CD4-positive, alpha-beta memory T cell (primary cell): ENCODE measurements at places on chromosomes 11 and 22. TPM values are rescaled to one million over a fixed set of nuclear protein-coding genes. Genes with fewer than 3 reads are reported as not detected.
A peak's percentile ranks its signal among the peaks of the same experiment; 100 is the strongest.

DNA sequence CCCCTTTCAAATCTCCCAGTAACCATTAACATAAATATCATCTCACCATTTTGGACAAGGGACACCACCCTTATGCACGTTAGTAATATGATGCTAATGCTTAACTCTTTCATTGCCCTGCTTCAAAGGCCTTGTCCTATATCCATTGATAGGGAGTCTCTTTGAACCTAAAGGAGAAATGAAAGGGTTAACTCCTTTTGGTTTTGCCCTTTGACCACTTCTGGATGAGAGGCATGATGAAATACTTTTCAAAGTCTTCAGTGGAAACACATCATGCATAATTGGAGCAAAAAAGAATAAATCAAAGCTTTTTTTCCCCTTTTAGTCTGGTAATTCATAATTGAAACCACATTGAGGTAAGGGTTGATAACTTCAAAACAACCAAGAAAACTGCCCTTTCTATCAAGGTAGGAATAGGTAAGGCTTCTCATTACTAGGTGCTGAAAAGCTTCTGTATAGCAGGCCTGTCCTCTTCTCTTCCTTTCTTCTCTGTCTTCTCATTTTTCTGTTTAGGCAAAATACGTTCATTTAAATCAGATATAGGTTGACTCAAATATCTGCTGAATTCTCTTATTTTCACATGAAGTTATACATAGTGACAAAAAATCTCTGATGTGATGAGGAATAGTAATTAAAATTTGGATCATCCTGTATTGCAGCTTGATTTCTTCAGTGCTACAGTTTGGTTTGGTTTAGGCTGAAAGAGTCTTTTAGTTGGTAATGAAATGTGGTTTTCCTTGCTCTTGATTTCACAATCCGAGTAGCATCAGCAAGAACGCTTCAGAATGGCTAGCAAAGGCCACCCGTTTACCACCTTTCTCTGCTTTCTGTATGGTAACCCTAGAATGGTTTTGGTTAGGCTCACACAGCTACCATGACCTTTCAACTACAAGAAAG lies 94.8 kb downstream of the EXT2 start:
- DNase-seq: no peak

DNA sequence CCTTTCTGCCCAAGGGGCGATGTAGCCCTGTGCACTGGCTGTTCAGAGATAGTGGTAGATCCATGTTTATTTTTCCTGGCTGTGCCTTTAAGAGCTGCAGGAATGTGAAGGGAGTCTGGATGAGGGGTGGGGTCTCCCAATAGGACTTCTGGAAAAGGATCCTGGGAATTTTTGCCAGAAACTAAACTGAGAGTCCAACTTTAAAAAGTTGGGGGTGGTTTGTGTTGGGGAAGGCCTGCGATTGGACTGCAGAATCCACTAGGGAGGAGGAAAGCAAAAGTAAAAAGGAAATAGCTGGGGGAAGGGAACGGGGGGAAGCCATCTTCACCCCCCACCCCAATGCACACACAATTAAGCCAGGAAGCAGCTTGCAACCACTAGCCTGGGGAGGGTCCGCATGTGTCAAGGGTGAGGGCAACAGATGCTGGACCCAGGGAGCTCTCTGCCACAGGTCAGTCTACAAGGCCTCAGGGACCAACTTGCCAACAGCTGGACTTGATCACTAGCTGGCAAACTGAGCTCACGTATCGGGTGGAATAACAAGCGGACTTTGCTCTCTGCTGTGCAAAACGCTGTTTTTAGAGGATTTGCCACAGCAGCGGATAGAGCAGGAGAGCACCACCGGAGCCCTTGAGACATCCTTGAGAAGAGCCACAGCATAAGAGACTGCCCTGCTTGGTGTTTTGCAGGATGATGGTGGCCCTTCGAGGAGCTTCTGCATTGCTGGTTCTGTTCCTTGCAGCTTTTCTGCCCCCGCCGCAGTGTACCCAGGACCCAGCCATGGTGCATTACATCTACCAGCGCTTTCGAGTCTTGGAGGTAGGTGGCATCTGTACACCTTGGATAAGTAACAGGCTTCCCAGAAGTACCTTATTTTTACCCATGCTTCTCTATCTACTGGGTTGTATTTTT lies at the start of gene OLFML1:
Gene OLFML1, plus strand, starts transcription at position 321 of the 912 bp plus-strand sequence. Its CDS starts 370 bp downstream, at position 691.
- no peak for DNase-seq

DNA sequence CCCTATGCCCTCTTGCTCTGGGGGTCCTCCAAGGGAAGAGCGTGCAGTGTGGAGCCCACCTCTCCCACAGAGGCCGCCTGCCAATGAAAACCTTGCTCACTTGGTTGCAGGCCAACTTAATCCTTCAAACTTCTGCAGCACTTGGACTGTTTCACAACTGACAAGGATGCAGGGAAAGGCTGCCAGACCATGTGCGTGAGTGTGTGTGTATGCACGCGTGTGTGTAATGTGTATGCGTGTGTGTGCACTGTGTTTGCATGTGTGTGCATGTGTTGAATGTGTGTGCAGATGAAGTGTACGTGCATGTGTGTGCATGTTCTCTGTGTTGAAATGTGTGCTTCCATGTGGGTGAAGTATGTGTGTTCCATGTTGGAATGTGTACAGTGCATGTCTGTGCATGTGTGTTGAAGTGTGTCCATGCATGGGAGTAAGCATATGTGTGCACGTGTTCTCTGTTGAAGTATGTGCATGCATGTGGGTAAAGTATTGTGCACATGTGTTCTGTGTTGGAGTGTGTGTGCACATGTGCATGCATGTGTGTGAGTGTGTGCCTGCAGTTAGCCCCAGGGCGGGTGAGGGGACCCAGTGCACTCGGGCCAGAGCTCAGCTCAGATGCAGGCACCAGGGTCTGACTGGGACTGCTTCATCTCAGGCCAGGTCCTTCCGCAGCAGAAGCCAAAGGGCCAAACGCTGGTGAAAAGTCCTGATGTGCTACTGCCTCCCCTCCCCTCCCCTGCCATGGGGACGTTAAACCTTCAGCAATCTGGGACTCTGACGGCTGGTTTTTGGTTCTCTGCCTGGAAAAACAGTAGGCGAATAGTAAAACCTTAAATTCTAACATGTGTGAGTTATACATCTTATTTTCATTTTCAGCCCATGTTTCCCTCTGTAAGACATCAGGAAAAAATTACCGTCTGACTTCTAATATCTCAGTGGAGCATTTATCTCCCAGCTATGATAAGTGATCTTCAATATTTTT lies 72.0 kb downstream of the FLI1 start:
- DNase-seq: no peak

DNA sequence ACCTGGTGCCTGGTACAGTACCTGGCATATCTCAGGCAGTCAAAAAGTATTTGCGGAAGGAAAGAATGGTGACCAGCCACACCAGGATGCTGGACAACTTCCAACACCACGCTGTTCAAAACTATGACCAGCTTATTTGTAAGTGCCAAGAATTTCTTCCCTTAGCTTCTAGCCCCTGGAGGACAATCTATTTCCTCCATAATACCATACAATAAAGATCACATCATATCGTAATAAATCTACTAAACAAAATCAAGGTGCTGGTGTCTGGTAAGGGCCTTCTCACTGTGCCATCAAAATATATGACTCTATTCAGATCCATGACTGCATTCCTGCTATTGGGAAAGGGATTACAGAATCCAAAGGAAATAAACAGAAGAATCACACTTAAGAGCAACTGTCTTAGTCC lies 51.5 kb downstream of the ALG9 start:
- no peak for DNase-seq

- DNase-seq: peak; percentile 60
Observed at GRCh38 chr11:12195768-12196167, 85.4 kb downstream of the MICAL2 start.

DNA sequence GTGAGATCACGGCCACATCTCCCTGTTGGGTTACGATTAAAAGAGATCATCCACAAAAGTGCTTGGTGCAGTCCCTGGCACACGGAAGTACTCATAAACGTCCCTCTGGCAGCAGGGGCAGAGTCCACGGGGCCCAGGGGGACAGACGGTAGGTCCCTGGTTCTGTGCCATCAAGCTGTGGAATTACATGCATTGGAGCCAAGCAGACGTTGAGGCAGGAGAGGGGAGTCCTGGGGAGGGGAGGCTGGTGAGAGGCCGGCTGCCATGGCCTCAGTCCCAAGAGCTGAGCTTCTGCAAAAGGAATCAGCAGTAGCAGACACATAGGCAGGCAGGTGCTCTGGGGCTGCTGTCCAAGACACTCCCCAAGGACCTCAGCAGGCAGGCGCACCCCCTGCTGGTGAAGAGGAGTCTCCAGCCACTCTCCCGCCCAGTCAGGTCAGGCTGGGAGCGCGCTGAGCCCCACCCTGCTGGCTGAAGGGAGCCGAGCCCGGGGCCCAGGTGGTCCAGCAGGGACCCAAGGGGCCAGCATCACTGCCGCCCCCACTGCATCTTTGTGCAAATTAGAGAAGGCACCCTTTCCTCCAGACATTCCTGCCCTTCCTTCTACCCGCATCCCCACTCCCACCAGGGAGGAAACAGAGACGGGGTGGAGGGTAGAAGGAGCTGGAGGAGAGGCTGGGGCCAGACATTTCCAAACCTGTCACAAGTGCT lies 7.6 kb upstream of the KCTD17 start:
- no peak for DNase-seq

DNA sequence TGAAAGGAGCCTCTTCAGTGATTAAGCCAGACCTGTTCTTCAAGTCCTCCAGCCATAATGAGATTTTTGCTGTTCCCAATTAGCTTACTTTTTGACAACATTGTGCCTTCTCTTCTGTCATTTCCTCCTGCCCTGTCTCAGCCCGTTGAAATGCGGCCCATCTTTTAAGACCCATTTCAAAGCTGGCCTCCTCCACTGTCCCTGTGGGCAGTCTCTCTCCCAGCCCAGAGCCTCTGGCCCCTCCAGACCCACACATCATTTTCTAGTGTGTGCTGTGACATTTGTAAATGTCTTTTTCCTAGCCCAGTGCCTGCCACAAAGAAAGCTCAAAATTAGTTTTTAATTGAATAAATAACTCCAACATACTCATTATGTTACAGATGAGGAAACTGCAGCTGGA lies 70.9 kb downstream of the BUD13 start:
- DNase-seq: no peak

DNA sequence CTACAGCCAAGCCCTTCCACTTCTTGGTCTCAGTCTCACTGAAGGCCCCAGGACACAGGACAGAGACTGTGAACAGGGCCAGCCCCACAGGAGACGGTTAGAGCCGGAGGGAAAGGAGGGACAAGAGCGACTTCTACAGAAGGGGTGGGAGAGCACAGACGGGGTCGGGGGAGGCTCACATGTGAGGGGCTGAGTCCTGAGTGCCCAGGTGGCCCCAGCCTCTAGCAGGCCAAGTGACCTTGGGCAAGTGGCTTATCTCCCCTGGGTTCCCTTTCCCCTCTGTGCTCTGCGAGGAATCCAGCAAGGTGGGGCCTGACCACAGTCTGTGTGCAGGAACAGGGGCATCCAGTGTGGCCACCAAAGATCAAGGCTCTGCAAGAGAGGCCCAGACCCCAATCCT lies 102.6 kb upstream of the LMO1 start:
- no peak for DNase-seq

- no peak for DNase-seq
Observed at GRCh38 chr11:91394727-91395414, 829.7 kb upstream of the FAT3 start.

GRCh38 chr11:70204466-70204799 lies 1.3 kb downstream of the FADD start:
- no peak for DNase-seq

GRCh38 chr11:8091721-8092120 lies 10.7 kb downstream of the TUB start:
- no peak for DNase-seq

DNA sequence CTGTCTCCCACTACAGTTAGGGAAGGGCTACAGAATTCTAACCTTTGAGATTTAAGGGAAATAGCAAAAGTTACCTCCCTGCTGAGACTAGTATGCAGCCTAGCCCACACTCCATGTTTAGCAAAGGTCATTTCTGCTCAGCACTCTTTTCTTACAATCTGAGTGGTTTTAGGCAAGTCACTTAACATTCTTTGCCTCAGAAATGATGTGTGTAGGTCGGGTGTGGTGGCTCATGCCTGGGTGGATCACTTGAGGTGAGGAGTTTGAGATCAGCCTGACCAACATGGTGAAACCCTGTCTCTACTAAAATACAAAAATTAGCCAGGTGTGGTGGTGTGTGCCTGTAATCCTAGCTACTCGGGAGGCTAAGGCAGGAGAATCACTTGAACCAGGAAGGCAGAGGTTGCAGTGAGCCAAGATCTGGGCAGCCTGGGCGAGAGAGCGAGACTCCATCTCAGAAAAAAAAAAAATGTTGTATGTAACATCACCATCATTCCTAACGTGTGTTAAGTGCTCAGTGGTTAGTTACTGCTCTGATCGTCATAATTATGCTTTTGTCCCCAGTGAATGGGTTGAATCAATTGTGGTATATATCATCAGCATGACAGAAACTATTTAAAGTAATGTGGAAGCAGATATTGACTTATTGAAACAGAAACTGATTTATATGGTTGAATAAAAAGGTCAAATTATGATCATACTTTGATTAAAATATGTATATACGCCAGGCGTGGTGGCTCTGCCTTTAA lies 55.0 kb downstream of the COPB1 start:
- no peak for DNase-seq

GRCh38 chr11:70078781-70079616 lies 882 bp downstream of the ANO1 start:
- no peak for DNase-seq

GRCh38 chr22:19619144-19620009 lies 94.9 kb upstream of the SEPTIN5 start:
- DNase-seq: no peak

- DNase-seq: no peak
Observed at GRCh38 chr22:23268877-23269276, 88.6 kb downstream of the BCR start.

GRCh38 chr11:133518702-133519264 lies 13.5 kb downstream of the OPCML start:
- DNase-seq: no peak

GRCh38 chr11:74453373-74453975 lies 13.9 kb downstream of the KCNE3 start:
- DNase-seq: peak; percentile 35

- no peak for DNase-seq
Observed at GRCh38 chr22:43050995-43051394, 36.0 kb upstream of the PACSIN2 start.

DNA sequence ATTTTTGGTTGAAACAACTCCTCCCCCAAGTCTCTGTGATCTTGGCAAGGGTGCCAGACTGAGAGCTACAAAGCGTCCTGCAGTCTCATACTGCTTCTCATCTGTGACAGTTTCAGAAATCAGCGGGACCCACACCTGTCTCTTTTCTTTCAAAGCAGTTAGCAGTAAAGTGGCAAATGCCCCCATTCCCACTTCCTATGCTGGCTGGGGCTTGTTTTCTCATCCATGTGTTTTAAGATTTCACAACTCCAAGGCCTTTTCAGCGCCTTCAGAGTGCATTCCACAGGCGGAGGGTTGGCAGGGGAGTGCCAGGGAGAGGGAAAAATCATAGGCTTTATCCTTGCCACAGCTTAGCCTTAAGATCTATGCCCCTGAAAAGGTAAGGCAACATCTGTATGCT lies 493.5 kb downstream of the OPCML start:
- DNase-seq: no peak

Gene OR5M10
- total RNA-seq: not detected

Gene DCHS1
- total RNA-seq: 6.4 TPM

Gene GAL3ST3
- not detected for total RNA-seq

Gene OR52A1
- not detected for total RNA-seq

Gene MICALL1
- 31.0 TPM for total RNA-seq

Gene APLNR
- total RNA-seq: not detected

Gene CHADL
- total RNA-seq: 1.0 TPM

Gene MYEOV
- not detected for total RNA-seq

Gene NEFH
- 0.61 TPM for total RNA-seq

Gene SEPTIN5
- total RNA-seq: not detected

Gene ZP1
- 0.33 TPM for total RNA-seq

Gene BIRC2
- 60.9 TPM for total RNA-seq

Gene EXPH5
- 4.0 TPM for total RNA-seq

Gene LBHD1
- 26.7 TPM for total RNA-seq

Gene TMEM191C
- 4.8 TPM for total RNA-seq

Gene NPAS4
- total RNA-seq: not detected

Gene TSPAN32
- 50.2 TPM for total RNA-seq

Gene MMP27
- total RNA-seq: not detected
